Activated CD8-positive, alpha-beta memory T cell treated with anti-CD3 and anti-CD28 coated beads, Interleukin-2, amount 50 U/mL, for 4 hours (primary cell): ENCODE measurements at places on chromosomes 11 and 22.

DNA sequence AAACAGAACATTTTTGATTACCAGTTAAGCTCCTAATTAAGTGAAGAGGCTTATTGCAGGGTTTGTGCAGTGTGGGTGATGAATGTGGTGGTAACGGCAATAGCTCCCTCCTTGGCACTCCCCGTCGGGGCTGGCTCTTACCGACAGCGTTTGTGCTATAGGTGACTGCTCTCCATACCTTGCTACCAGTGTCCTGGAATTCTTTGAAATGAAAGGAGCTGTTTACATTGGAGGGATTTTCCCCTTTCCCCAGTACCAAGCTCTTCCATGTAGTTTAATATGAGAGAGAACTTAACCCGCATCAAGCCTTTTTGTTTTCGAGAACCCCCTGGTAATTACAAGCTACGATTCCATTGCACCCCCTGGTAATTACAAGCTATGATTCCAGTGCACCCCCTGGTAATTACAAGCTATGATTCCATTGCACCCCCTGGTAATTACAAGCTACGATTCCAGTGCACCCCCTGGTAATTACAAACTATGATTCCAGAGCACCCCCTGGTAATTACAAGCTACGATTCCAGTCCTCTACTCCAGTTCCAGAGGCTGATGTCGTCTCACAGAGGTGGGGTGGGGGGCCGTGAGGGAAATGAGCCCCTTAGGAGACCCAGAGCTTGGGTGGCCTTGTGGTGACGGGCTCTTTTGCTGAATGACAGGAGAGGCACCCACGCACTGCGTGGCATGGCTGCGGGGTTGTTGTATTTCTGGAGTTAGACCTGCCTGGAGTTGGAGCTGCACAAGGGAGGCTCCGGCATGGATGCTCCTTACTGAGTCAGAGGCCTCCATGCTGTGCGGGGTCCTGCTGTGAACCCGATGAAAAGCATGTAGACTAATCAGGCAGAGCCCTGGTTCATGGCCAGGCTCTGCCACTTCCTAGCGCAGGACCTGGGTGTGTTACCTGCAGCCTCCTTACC lies 205.3 kb downstream of the TBC1D22A start:
- no peak for DNase-seq

- no peak for DNase-seq
Observed at GRCh38 chr22:30946354-30946753, 22.2 kb downstream of the MORC2 start.

- no peak for DNase-seq
Observed at GRCh38 chr11:75477614-75477935, 44.6 kb upstream of the KLHL35 start.

GRCh38 chr11:28114731-28115130 lies 6.5 kb downstream of the METTL15 start:
- no peak for DNase-seq

- no peak for DNase-seq
Observed at GRCh38 chr11:131686836-131687235, 316.4 kb downstream of the NTM start.

DNA sequence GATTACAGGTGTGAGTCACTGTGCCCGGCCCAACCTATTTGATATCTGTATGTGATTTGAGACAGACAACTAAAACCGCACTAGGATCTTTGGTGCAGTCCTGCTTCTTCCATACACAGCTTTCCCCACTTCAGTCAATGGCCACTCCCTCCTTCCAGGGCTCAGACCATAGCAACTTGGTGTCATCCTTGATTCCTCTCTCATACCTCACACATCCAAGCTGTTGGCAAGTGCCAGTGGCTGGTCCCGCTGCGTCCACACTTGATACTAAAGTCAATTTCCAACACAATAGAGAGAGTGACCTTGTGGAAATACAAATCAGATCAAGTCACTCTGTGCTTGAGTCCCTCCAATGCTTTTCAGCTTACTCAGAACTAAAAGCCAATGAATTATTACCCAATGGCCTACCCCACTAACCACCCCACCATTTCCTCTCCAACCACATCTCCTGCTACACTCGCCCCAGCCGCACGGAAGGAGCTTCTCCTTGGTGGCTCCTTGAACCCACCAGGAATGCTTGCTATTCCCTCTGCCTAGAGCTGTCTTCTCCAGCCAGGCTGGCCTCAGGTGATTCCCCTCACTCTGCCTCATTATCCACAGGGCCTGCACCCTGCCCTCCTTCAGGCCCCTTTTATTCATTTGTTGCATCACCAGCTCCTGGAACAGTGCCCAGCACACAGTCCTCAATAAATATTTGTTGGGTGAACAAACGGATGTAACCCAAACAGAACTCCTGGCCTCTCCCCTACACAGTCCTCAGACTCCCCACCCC lies 12.9 kb downstream of the ABTB2 start:
- DNase-seq: no peak

GRCh38 chr11:71240865-71241691 lies 11.3 kb downstream of the SHANK2 start:
- no peak for DNase-seq

- peak; percentile 40 for DNase-seq
Observed at GRCh38 chr11:112453601-112454577, 193.2 kb upstream of the PLET1 start.

GRCh38 chr11:43923406-43924111 lies 18.9 kb upstream of the C11orf96 start:
- no peak for DNase-seq

- DNase-seq: no peak
Observed at GRCh38 chr22:49242480-49242879, 585.2 kb downstream of the BRD1 start.

DNA sequence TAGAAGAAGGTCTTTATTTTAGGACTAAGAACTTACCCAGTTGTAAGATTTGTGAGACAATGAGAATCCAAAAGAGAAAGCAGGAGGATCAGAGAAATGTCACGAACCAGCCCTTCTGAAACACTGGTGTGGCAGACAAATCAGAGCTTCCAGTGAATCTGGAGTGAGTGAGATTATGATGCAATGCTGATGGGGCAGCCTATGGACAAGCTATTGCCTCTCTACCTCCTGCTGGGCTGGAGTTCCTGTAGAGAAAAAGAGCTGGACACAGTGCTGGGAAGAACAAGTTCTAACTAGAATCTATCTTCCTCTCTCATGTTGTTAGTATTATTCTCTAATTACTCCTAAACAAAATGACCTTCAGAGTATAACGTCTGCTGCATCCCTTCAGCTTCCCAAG lies 12.0 kb upstream of the ANO3 start:
- DNase-seq: no peak

DNA sequence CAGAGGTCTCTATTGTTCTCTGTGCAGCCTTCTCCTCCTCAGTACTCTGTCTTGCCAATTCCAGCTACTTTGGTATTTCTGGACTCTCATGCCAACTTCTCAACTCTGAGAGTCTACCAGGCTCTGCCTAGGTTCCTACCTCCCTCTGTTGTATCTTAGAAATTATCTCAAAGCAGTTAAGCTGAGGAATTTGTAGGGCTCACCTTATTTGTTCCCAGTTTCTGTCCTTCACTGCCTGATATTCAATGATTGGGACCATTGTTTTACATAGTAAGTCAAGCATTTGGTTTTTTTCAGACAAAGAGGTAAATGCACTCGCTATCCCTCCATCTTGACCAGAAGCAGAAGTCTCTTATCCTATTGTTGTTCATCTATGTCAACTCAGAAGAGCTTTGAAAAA lies 205.0 kb upstream of the PGR start:
- DNase-seq: no peak

DNA sequence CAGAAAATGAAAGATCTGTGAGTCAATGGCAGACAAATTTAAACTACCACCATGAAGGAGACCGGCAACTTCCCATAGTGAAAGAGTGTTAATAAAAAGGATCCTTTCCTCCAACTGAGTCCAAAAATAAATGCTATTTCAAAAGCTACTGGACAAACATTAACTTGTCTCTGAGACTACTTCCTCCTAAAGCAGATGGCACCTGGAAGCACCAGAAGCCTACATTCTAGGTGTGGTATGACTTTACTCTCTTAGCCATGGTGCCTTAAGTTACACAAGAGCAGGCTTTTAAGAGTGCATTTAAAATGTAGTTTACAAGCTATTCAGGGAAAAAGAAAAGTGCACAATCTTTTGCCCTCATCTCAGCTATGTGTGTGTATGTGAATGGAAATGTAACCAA lies 2.5 kb downstream of the ARHGAP32 start:
- no peak for DNase-seq
